Kidney (tissue), 22 donors: ENCODE measurements at places on chromosomes 1 and 21. TPM values are rescaled to one million over a fixed set of nuclear protein-coding genes. Genes with fewer than 3 reads are reported as not detected.
A peak's percentile ranks its signal among the peaks of the same experiment; 100 is the strongest.

DNA sequence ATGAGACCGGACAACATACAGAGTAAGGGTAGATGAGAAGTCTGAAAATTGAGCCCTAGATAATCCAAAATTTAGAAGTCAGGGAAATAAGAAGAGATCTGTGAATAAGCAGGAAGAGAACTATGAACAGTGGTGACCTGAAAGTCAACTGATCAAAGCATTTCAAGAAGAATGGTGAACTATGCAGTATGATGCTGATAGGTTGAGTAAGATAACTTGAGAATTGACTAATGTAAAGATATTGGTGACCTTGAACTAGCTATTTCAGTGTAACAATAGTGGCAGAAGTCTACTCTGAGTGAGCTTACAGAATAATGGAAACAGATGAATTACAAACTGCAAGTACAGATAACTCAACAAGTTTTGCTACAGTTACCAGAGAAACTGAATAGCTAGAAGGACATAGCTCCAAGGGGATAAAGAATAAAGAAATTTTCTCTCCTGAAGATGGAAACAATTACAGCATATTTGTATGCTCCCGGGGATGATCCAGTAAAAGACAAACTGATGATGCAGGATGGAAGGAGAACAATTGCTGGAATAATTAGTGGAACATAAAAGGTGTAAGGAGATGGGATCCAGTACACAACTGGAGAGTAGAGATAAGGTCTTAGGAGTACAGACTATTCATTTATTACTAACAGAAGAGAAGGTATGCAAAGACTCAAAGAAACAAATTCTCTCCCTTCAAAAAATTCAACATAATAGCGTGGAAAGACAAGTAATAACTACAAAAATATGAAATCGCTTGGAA is 10.9 kb downstream of the NRDC start:
- no peak overlapping the region for H3K4me3 ChIP-seq
- H3K27me3 ChIP-seq = no peaks in the 10 kb centered on the region
- DNase-seq = no peak
- H3K27ac ChIP-seq = no peak overlapping the region
- H3K36me3 ChIP-seq = no peaks in the 10 kb centered on the region
- H3K4me1 ChIP-seq = no peaks in the 10 kb centered on the region

DNA sequence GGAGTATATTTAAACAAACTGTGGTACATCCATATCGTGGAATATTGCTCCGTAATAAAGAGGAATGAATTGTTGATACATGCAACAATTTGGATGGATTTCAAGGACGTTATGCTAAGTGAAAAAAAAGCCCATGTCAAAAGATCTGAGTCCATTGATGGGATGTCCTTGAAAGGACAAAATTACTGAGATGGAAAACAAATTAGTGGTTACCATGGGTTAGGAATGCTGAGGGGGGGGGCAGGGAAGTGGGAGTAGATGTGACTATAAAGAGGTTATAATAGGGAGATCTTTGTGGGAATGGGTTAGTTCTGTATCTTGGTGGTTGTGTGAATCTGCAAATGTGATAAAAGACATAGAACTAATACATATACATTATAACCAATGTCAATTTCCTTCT is 409.3 kb downstream of the SRGAP2C start:
- no peak overlapping the region for H3K27ac ChIP-seq
- H3K4me1 ChIP-seq = no peaks in the 10 kb centered on the region
- DNase-seq = no peak
- H3K4me3 ChIP-seq = no peak overlapping the region

DNA sequence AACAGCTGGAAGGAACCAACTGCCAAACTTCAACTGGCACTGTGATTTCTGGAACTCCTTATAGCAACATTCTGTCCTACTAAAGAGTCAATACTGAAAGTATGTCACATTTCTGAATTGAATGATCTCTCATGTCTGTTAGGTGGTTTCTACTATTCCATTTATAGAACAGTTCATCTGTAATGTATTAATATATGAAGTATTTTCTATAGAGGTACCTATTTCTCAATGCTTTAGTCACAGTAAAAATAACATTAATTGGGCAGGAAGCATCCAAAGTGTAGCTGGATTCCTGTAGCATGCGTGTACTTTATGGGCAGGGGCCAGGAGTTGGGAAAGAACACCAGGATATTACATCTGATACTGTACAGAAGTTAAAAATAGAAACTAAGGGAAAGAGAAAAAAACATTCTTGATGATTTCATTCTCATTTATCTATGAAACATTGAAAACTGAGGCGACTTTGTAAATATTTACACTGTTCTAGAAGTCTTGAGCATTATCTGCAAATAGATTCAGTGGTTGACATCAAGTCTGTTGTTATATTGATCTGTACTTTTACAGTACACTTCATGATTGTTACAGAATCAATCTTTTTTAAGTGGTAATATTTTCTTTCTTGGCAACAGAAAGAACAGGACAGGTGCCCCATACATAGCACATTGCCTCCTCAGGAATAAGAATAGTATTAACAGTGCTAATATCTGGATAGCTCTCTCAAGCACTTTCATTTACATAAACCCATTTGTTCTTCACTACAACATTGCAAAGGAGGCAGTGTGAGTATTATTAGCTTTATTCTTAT is 6.2 kb upstream of the ZNF281 start:
- H3K4me3 ChIP-seq = no peak overlapping the region
- H3K4me1 ChIP-seq = no peaks in the 10 kb centered on the region
- no peaks in the 10 kb centered on the region for H3K36me3 ChIP-seq
- DNase-seq = no peak

GRCh38 chr1:23793018-23793781 is 2.3 kb downstream of the LYPLA2 start:
- H3K27ac ChIP-seq = no peak overlapping the region
- H3K4me3 ChIP-seq = no peak overlapping the region
- peaks cover 5% of the 10 kb centered on the region for H3K36me3 ChIP-seq
- peak; percentile 83 for DNase-seq
- peaks cover 32% of the 10 kb centered on the region for H3K4me1 ChIP-seq
- H3K27me3 ChIP-seq = no peaks in the 10 kb centered on the region

GRCh38 chr1:64539781-64540218 is 69.9 kb downstream of the CACHD1 start:
- no peaks in the 10 kb centered on the region for H3K27me3 ChIP-seq
- peak overlapping the region; percentile 35 for H3K4me3 ChIP-seq
- peak; percentile 76 for DNase-seq
- no peaks in the 10 kb centered on the region for H3K36me3 ChIP-seq

DNA sequence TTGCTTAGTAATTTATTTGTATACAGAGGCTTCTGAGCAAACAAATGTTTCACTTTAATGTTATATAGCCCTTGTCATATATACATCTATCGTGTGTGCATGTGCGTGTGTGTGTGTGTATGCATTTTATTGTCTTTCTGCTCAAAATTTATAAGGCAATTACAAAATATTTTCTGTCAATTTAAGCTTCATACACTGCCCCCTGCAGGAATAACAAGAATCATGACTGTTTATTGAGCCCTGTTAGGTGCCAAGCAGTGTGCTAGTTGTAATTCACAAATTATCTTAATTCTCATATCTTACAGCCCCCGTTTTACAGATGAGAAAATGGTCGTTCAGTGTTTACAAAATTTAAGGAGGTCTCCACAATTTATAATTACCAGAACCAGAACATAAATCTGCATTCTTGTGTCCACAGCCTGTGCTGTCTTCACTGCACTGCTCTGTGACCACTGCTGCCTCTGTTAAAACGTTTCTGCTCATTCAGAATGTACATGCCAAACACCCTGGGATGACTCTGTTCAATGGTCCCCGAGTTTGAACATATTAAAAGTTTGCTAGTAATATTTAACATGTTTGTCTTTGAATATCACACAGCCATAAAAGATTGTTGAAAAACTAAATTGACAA is 181.3 kb downstream of the ATP6V1G3 start:
- H3K36me3 ChIP-seq = no peaks in the 10 kb centered on the region
- no peaks in the 10 kb centered on the region for H3K27me3 ChIP-seq
- no peak for DNase-seq

The NPPA gene
- total RNA-seq = 0.50 TPM

The GUCA2A gene
- total RNA-seq = not detected

The BLZF1 gene
- total RNA-seq = 25.3 TPM
